Dermis lymphatic vessel endothelial cell (primary cell): ENCODE measurements at places on chromosomes 11 and 22. TPM values are rescaled to one million over a fixed set of nuclear protein-coding genes. Genes with fewer than 3 reads are reported as not detected.

The THRSP gene
- not detected in 2 replicates for total RNA-seq

The TTC28 gene
- total RNA-seq = 16.1 and 22.8 TPM in 2 replicates

The WBP2NL gene
- 0.11 TPM in 1 of 2 replicates, not detected in the other for total RNA-seq

The APIP gene
- total RNA-seq = 16.7 and 18.0 TPM in 2 replicates

The SSH3 gene
- total RNA-seq = 7.8 and 10.2 TPM in 2 replicates

The COMT gene
- 266 and 366 TPM in 2 replicates for total RNA-seq

The SAA1 gene
- total RNA-seq = not detected in 2 replicates

The CSKMT gene
- total RNA-seq = 6.0 and 6.5 TPM in 2 replicates

The MYOD1 gene
- not detected in 2 replicates for total RNA-seq

The BRSK2 gene
- total RNA-seq = 0.17 and 0.33 TPM in 2 replicates

The TUBA8 gene
- total RNA-seq = 0.26 and 0.33 TPM in 2 replicates

The NPAS4 gene
- not detected in 2 replicates for total RNA-seq

The TMPRSS13 gene
- not detected in 2 replicates for total RNA-seq

The GLYATL2 gene
- total RNA-seq = under 0.01 and 0.09 TPM in 2 replicates

The KRTAP5-9 gene
- total RNA-seq = not detected in 2 replicates

The ARFIP2 gene
- total RNA-seq = 33.2 and 37.0 TPM in 2 replicates

The YAP1 gene
- total RNA-seq = 87.6 and 93.5 TPM in 2 replicates

The PRR5 gene
- total RNA-seq = 10.8 and 11.9 TPM in 2 replicates

The FANCF gene
- total RNA-seq = 7.9 and 10.0 TPM in 2 replicates

The TEX12 gene
- 0.17 TPM in 1 of 2 replicates, not detected in the other for total RNA-seq

The CNGA4 gene
- total RNA-seq = under 0.01 TPM in 1 of 2 replicates, not detected in the other

The KRTAP5-8 gene
- not detected in 2 replicates for total RNA-seq

The TMEM223 gene
- 9.6 and 11.8 TPM in 2 replicates for total RNA-seq

The HIC2 gene
- 2.4 and 2.8 TPM in 2 replicates for total RNA-seq

The ESAM gene
- 9.3 and 15.8 TPM in 2 replicates for total RNA-seq

The JAML gene
- total RNA-seq = 0.11 and 0.17 TPM in 2 replicates

The GDPD4 gene
- total RNA-seq = not detected in 2 replicates

The OR10G7 gene
- total RNA-seq = not detected in 2 replicates

The LIF gene
- total RNA-seq = 0.11 and 0.34 TPM in 2 replicates

The UBQLN3 gene
- total RNA-seq = 0.09 TPM in 1 of 2 replicates, not detected in the other

The APLNR gene
- total RNA-seq = under 0.01 TPM in 1 of 2 replicates, not detected in the other

The SYCE3 gene
- not detected in 2 replicates for total RNA-seq

The FZD4 gene
- total RNA-seq = 149 and 151 TPM in 2 replicates

The KRTAP5-10 gene
- not detected in 2 replicates for total RNA-seq

The SHANK2 gene
- 0.09 and 0.54 TPM in 2 replicates for total RNA-seq

The PHETA2 gene
- total RNA-seq = 23.1 and 26.2 TPM in 2 replicates

The KCNJ4 gene
- not detected in 2 replicates for total RNA-seq

The ENTHD1 gene
- total RNA-seq = not detected in 2 replicates

The NTM gene
- total RNA-seq = 0.54 TPM in 1 of 2 replicates, not detected in the other

The BDNF gene
- total RNA-seq = under 0.01 and 0.33 TPM in 2 replicates

The PLAAT2 gene
- total RNA-seq = 0.17 TPM in 1 of 2 replicates, not detected in the other

The MMP12 gene
- not detected in 2 replicates for total RNA-seq

The TMEM134 gene
- total RNA-seq = 21.1 and 21.8 TPM in 2 replicates

The ZFTA gene
- 7.9 and 13.8 TPM in 2 replicates for total RNA-seq
